Amygdala (tissue), 56 donors: ENCODE measurements at places on chromosomes 3 and 15.

DNA sequence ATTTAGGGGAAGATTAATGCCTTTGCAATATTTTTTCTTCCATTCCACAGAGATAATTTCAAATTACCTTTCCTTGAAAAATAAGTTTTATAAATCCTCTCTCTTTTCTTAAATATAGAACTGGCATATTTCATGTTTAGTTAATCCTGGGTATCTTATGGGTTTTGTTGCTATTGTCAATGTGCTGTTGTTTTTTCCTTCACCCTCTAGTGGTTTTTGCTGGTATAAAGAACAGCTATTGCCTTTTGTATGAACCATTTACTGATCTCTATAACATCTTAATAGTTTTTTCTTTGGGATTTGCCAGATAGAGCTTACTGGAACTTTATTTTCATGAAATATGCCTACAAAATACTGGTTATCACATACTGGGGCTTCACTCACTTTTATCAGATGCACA, 359.6 kb upstream of the DPPA4 start:
- no peak for DNase-seq

DNA sequence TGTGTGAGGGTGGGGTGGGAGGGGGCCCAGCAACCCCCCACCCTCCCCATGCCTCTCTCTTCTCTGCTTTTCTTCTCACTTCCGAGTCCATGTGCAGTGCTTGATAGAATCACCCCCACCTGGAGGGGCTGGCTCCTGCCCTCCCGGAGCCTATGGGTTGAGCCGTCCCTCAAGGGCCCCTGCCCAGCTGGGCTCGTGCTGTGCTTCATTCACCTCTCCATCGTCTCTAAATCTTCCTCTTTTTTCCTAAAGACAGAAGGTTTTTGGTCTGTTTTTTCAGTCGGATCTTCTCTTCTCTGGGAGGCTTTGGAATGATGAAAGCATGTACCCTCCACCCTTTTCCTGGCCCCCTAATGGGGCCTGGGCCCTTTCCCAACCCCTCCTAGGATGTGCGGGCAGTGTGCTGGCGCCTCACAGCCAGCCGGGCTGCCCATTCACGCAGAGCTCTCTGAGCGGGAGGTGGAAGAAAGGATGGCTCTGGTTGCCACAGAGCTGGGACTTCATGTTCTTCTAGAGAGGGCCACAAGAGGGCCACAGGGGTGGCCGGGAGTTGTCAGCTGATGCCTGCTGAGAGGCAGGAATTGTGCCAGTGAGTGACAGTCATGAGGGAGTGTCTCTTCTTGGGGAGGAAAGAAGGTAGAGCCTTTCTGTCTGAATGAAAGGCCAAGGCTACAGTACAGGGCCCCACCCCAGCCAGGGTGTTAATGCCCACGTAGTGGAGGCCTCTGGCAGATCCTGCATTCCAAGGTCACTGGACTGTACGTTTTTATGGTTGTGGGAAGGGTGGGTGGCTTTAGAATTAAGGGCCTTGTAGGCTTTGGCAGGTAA, 8.1 kb downstream of the FAM131A start:
- peak; percentile 75 for DNase-seq

DNA sequence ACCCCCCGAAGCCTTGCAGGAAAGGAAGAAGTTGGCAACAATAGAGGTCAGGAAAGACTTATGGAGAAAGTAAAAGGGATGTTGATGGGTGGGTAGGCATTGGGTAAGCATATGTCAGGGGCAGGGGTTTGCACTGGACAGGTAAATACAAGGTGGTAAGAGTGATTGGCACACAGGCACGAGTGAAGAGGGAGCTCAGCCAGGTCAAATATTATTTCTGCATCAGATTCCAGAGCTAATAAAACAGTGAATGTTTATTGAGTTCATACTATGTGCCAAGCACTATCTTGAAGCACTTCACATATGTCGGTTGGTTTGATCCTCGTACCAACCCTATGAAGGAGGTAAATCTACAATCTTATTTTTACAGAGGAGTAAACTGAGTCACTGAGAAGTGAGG, 6.6 kb downstream of the CLSTN2 start:
- DNase-seq: no peak

DNA sequence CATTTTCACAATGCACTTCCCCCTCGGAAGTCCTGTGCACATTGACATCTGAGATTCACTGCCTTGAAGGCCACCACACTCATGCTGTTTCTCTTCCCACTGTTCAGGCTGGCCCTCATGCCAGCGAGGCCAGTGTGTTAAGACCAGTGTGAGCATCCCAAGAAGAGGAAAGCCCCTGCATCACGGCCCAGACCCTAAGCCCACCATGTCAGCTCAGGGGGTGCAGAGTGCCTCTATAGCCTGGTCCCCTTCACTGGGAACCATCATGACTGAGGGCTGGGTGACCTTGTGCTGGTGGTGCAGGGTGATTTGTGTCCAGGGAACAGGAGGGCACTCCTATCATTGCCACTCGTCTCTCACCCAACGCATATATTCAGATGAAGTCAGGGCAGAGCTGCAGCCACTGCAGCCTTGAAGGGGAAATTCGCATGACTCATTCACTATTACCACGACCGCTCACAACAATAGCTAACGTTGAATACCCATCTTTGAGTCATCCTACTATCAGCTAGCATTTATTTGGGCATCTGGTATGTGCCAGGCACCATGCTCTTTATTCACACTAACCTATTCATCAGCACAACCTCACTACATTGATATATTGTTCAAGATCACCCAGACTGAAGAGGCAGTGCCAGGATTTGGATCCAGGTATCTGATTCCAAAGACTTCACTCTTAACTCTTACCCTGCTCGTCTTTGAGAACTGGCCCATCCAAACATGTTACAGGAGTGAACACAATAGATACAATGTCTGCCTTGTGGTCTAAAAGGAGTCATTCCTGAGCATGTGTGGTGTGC, 58.8 kb upstream of the SLC6A11 start:
- DNase-seq: no peak
